ENCODE measurements at places on chromosomes 13 and 19.

DNA sequence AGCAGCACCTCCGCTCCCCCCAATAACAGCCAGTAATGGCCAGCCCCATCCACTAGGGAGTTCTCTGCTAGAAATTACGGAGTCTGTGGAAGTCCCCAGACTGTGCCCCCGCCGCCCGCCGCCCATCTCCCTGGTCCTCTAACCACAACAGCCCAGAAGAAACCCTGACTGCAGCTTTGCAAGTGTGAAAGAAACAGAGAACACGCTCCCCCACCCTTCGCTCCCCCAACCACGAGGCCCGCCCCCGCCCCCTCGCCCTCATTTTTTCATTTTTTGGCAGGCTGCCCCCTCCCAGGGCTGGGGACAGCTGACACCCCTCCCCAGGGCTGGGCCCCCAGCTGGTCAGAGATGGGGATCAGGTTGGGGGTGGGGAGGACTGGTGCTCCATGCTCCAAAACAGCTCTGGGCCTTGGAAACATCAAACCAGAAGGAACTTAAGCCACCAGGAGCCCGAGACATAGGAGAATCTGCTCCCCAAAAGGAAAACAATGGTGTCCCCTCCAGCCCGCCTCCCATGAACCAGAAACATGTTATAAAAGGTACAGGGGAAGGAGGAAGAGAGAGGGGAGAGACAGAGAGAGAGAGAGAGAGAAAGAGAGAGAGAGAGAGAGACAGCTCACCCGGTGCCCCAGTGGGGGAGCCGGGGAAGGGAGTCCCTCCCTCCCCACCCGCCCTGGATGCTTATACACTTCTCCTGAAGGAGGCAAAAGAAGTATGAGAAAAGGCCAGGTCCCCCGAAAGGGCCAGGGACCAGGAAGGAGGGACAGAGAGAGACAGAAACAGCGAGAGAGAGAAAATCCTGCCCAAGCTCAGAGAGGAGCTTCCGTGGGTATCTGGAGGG, 29.8 kb upstream of the ASF1B start:
- peak; percentile 48 for DNase-seq

DNA sequence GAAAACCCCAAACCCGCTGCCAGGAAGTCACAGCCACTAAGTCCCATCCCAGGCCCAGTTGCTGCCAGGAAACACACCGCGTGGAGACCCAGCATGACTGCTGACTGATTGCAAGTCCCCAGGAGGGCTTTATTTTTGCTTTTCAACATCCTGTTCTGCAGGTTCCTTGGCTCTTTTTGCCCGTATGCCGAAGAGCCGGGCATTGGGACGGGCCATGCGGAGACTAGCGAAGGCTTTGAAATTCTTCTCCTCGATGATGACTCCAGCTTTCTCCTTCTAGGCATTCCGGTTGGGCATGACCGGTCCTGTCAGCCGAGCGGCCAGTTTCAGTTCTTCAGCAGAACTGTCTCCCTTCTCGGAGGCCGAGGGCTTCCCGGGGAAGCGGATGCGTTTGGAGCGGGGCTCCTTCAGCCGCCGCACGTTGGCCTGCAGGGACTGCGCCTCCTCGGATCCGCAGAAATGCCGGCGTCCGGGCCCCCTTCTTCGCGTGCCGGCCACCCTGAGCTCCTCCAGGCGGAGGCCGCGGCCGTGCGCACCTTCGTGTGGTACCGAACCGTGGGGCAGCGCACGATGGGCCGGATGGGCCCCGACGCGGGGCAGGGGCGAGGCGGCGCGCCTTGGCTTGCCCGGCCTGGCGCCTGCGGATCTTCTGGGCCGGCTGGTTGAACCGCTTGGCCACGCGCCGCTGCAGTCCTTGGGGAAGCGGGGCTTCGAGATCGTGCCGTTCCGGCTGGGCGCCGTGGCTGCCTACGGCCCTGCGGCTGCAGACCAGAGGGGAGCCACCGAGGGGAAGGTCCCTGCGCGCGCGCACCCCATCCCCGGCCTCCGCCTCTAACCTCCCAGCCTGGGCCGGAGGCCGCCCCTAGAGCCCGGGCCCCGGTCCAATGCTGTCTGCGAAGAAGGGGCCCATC, 15.2 kb downstream of the ZSCAN5C start:
- DNase-seq = peak; percentile 36

DNA sequence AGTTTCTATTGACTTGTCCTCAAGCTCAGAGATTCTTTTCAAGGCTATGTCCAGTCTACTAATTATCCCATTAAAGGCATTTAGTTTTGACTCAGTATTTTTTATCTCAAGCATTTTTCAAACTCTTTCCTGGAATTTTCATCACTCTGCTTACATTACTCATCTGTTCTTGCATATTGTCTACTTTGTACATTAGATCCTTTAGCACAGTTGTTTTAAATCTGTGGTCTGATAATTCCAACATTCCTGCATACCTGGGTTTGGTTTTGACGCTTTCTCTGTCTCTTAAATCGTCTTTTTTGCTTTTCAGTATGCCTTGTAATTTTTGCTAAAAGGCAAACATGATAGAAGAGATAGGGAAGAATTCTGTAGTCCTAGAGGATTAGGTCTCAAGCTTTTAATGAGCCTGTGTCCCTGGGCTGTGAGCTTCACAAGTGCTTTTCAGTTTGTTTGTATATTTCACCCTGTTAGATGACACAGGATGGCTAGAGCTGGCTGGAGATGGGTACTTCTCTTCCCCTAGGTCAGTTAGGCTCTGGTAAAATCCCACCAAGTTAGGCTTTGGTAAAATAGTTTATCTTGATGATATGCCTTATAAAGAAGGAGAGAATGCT, 46.1 kb upstream of the GPC6 start:
- DNase-seq = no peak

DNA sequence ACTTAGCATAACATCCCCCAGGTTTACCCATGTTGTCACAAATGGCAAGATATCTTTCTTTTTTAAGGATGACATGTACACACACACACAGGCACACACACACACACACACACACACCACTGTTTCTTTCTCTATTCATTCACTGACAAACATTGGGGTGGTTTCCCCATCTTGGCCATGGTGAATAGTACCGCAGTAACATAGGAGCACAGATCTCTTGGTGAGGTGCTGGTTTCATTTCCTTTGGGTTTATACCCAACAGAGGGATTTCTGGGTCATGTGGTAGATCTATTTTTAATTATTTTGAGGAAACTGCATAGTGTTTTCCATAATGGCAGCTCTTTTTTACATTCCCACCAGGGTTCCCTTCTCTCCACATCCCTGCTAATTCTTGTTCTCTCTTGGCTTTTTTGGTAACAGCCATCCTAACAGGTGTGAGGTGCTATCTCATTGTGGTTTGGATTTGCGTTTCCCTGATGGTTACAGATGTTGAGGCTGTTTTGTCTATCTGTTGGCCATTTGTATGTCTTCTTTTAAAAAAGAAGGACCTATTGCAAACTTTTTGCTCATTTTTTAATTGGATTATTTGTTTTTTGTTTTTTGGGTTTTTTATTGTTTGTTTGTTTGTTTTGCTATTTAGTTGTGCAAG, 251.7 kb upstream of the IRS2 start:
- no peak for DNase-seq

DNA sequence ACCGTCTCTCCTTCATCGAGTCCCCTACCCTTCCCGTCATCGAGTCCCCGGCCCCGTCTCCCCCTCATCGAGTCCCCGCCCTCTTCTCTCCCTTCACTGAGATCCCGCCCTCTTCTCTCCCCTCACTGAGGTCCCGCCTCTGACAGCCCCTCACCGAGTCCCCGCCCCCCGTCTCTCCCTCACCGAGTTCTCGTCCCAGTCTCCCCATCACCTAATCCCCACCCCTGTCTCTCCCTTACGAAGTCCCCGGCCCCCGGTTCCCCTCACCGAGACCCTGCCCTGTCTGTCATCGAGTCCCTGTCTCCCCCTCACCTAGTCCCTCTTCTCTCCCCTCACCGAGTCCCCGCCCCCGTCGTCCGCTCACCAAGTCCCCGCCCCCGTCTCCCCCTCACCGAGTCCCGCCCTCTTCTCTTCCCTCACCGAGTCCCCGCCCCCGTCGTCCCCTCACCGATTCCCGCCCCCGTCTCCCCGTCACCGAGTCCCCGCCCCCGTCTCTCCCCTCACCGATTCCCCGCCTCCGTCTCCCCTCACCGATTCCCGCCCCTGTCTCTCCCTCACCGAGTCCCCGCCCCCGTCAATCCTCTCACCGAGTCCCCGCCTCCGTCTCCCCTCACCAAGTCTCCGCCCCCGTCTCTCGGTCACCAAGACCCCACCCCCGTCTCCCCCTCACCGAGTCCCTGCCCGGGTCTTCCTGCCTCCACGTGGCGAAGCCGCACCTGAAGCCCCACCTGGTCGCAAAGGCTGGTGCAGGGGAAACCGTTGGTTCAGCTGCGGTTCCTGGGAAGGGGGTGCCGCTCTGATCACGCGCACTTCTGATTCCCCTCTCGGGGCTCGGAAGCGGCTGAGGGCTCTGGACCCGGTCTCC, 23.9 kb upstream of the ZNF846 start:
- peak; percentile 99 for DNase-seq

DNA sequence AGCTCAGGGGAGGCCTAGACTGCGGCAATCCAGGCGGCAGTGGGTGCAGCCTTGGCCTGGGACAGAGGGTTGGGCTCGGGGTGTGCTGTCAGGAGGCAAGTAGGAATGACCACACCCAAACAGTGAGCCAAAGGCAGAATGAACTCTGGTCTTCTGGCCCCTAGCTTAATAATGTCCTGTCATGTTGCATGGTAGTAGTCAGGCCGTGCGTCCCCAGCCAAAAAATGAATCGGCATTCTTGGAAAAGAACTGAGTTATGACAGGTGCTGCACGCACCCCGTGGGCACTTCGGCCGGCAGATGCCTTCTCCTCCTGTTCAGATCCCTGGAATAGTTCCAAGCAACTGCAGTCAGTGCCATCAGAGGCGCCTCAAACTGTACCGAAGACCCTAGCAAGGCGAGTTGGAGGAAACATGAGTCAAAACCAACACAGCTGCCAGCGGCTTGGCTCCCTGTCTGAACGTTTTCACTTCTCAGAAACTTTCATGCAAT, 55.9 kb downstream of the ATP7B start:
- peak; percentile 68 for DNase-seq

GRCh38 chr19:8571006-8571411, 6.2 kb downstream of the MYO1F start:
- peak; percentile 51 for DNase-seq

DNA sequence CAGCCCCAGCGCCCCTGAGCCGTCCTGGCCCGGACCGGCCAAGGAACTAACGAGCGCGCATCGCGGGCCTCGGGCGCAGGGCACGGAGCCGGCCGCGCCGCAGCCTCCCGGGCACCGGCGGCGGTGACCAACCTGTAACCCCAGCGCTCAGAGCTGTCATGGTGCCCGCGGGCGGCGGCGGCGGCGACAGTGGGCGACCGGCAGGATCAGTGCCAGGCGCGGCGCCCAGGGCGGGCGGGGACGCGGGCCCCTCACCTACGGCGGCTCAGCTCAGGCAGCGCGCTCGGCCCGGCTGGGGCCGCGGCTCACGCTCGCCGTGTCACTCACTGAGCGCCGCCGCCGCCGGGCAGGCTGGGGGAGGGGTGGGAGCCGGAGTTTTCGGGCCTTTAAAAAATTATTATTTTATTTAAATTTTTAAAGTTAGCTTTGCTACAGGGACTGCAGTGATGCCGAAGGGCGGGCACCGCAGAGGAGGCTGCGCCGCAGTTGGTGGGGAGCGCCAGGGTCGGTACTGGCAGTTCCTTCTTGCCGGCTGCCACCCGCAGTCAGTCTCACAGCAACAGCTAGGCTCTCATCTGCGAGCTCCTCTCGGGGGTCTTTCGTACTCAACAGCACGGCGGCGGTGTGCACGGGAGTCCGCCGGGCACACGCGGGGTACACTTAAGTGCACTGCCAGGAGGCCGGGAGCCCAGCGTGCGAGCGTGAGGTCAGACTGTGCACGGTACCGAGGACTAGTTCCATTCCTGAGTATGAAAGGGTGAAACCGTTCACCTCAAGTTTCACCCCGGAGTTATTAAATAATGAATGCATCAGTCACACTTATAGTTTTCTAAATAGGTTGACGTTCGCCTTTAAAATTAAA, at the start of gene NALCN:
NALCN (minus strand) TSS at position 328 of the 862 bp plus-strand sequence. CDS start 17,382 bp downstream, outside the sequence.
- DNase-seq = peak; percentile 25

All from femur (tissue), 1 donor.